ENCODE measurements at places on chromosomes 3 and 15.
A peak's percentile ranks its signal among the peaks of the same experiment; 100 is the strongest.

- H3K27me3 ChIP-seq, result no peaks in the 10 kb centered on the region
- peaks cover 40% of the 10 kb centered on the region for H3K4me1 ChIP-seq
- peaks cover 7% of the 10 kb centered on the region for H3K36me3 ChIP-seq
Observed at GRCh38 chr15:52680761-52681160, 1.6 kb upstream of the ATOSA start.

DNA sequence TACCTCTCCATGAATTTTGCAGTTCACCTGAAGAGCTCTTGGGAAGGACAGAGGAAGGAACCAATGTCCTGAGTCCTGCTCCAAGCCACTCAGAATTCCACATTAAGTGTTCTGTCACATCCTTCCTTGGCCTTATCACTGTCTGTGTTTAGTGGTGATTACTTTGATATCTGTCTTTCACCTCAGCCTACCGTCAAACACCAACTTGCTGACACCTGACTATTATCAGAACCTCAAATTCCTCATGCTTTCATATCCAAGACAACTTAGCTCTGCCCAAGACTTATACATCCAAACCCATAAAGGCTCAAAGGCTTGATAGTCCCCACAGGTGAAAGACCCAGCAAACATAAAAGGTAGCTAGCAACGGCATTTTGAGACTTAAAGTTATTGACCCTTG, 280.0 kb downstream of the MEX3B start:
- H3K4me1 ChIP-seq, result no peaks in the 10 kb centered on the region
- H3K4me3 ChIP-seq, result no peak overlapping the region
- H3K27ac ChIP-seq, result no peak overlapping the region
- no peaks in the 10 kb centered on the region for H3K36me3 ChIP-seq
- DNase-seq, result no peak
- no peaks in the 10 kb centered on the region for H3K27me3 ChIP-seq

GRCh38 chr3:28018925-28019718, 222.3 kb upstream of the CMC1 start:
- H3K36me3 ChIP-seq, result no peaks in the 10 kb centered on the region
- no peak overlapping the region for H3K4me3 ChIP-seq
- no peaks in the 10 kb centered on the region for H3K27me3 ChIP-seq

DNA sequence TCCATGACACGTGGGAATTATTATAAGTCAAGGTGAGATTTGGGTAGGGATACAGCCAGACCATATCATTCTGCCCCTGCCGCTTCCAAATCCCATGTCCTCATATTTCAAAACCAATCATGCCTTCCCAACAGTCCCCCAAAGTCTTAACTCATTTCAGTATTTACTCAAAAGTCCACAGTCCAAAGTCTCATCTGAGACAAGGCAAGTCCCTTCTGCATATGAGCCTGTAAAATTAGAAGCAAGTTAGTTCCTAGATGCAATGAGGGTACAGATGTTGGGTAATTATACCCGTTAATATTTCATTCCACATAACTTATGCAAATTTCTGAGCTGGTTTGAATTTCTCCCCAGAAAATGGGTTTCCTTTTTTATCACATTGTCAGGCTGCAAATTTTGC, 47.7 kb downstream of the RNF111 start:
- H3K27me3 ChIP-seq, result no peaks in the 10 kb centered on the region
- H3K36me3 ChIP-seq, result peaks cover 68% of the 10 kb centered on the region
- no peak for DNase-seq
- H3K4me1 ChIP-seq, result no peaks in the 10 kb centered on the region
- H3K27ac ChIP-seq, result no peak overlapping the region
- H3K4me3 ChIP-seq, result no peak overlapping the region

GRCh38 chr15:70488002-70488605, 275.3 kb downstream of the UACA start:
- no peaks in the 10 kb centered on the region for H3K36me3 ChIP-seq
- H3K4me3 ChIP-seq, result no peak overlapping the region
- H3K4me1 ChIP-seq, result peaks cover 7% of the 10 kb centered on the region
- H3K27me3 ChIP-seq, result no peaks in the 10 kb centered on the region

GRCh38 chr3:76754247-76754646, 285.7 kb upstream of the ROBO2 start:
- H3K4me3 ChIP-seq, result no peak overlapping the region
- H3K27me3 ChIP-seq, result no peaks in the 10 kb centered on the region
- H3K27ac ChIP-seq, result no peak overlapping the region
- DNase-seq, result no peak
- no peaks in the 10 kb centered on the region for H3K4me1 ChIP-seq

- H3K4me1 ChIP-seq, result no peaks in the 10 kb centered on the region
- H3K4me3 ChIP-seq, result no peak overlapping the region
- no peak overlapping the region for H3K27ac ChIP-seq
- no peak for DNase-seq
- H3K27me3 ChIP-seq, result no peaks in the 10 kb centered on the region
- peaks cover 60% of the 10 kb centered on the region for H3K36me3 ChIP-seq
Observed at GRCh38 chr3:42638339-42638842, 15.1 kb upstream of the ZBTB47 start.

- H3K27ac ChIP-seq, result no peak overlapping the region
- no peaks in the 10 kb centered on the region for H3K4me1 ChIP-seq
- no peak overlapping the region for H3K4me3 ChIP-seq
- DNase-seq, result no peak
Observed at GRCh38 chr3:146732325-146732724, 127.2 kb upstream of the PLSCR5 start.

GRCh38 chr3:123285066-123285465, 83.3 kb downstream of the SEC22A start:
- H3K27me3 ChIP-seq, result no peaks in the 10 kb centered on the region
- no peak overlapping the region for H3K27ac ChIP-seq
- H3K4me1 ChIP-seq, result no peaks in the 10 kb centered on the region
- DNase-seq, result no peak

- no peak for DNase-seq
- H3K4me1 ChIP-seq, result no peaks in the 10 kb centered on the region
- no peak overlapping the region for H3K27ac ChIP-seq
- no peaks in the 10 kb centered on the region for H3K36me3 ChIP-seq
- no peak overlapping the region for H3K4me3 ChIP-seq
- H3K27me3 ChIP-seq, result no peaks in the 10 kb centered on the region
Observed at GRCh38 chr3:14278799-14279625, 100.4 kb downstream of the LSM3 start.

DNA sequence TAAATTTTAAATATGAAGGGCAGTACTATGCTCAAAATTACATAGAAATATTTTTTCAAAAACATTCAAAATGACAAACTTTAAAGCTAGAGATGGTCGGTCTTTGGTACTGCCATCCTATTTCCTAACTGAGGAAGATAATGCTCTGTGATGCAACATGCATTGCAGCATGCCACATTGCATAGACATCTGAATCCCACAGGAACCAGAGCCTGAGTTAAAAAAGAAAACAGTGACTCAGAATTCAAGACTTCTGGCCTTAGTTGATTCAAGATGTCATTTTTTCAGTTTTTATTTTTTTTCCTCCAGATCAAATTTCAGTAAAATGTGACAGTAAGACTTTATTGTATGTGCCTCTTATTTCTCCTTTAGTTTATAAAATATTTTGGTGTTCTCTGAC, 33.1 kb downstream of the TP63 start:
- H3K4me3 ChIP-seq, result no peak overlapping the region
- no peak for DNase-seq
- H3K27me3 ChIP-seq, result no peaks in the 10 kb centered on the region
- H3K36me3 ChIP-seq, result no peaks in the 10 kb centered on the region
- H3K27ac ChIP-seq, result no peak overlapping the region

DNA sequence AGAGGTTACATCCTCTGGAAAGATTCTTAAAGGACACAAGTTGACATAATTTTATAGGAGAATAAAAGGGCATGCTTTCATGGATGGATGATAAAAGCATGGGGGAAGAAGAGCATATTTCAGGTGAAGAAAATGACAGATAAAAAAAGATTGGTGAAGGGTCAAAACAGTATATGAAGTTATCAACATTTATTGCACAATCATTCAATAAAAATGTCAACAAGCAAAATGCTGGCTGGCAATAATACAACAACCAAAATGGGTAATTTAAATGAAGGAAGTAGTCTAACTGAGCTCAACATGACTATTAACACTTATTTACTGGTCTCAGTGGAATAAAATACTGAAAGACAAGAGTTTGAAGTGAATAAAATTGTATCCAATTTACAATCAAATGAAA, 696.7 kb downstream of the SQOR start:
- no peak for DNase-seq
- no peaks in the 10 kb centered on the region for H3K27me3 ChIP-seq
- H3K36me3 ChIP-seq, result no peaks in the 10 kb centered on the region
- H3K4me3 ChIP-seq, result no peak overlapping the region
- no peak overlapping the region for H3K27ac ChIP-seq
- H3K4me1 ChIP-seq, result no peaks in the 10 kb centered on the region

GRCh38 chr3:161177991-161178390, 43.1 kb upstream of the NMD3 start:
- H3K36me3 ChIP-seq, result no peaks in the 10 kb centered on the region
- no peaks in the 10 kb centered on the region for H3K27me3 ChIP-seq
- no peaks in the 10 kb centered on the region for H3K4me1 ChIP-seq
- no peak overlapping the region for H3K4me3 ChIP-seq
- DNase-seq, result no peak
- H3K27ac ChIP-seq, result no peak overlapping the region

DNA sequence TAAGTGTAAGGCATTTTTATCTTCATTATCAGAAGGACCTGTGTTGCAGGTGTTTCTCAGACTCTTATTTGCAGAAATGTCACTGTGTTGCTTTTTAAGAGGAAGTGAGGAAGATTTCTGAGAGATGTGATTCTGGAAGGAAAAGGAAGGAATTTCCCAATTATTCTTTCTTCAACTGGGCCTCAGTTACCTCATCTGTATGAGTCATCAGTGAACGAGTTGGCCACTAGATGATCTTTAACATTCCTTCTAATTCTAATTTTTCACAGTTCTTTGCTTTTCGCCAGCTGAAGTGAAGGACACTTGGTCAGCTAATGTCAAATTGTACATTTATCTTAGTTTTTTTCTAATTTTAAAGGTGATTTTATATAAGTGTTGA, 28.9 kb downstream of the CLEC3B start:
- no peak overlapping the region for H3K4me3 ChIP-seq
- no peak for DNase-seq
- H3K36me3 ChIP-seq, result no peaks in the 10 kb centered on the region
- no peaks in the 10 kb centered on the region for H3K27me3 ChIP-seq

GRCh38 chr3:133574260-133574881, 885 bp downstream of the CDV3 start:
- H3K27ac ChIP-seq, result peak overlapping the region; percentile 96
- H3K4me1 ChIP-seq, result peaks cover 32% of the 10 kb centered on the region
- DNase-seq, result no peak
- peak overlapping the region; percentile 87 for H3K4me3 ChIP-seq
- no peaks in the 10 kb centered on the region for H3K27me3 ChIP-seq

DNA sequence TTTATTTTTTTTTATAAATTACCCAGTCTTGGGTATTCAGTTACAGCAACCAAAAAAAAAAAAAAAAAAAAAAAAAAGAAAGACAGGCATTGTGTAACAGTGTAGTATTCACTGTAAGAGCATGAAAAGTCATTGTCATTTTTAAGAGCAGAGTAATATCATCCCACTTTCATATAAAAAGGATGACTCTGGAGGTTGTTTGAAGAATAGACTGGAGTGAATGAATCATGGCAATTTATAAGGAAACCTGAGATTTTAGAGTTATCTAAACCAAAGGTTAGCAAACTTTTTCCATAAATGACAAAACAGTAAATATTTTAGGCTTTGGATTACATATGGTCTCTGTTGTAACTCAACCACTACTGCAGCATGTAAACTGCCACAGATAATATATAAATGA, 794.9 kb downstream of the NTRK3 start:
- no peak overlapping the region for H3K4me3 ChIP-seq
- no peaks in the 10 kb centered on the region for H3K4me1 ChIP-seq
- DNase-seq, result no peak
- H3K36me3 ChIP-seq, result no peaks in the 10 kb centered on the region

DNA sequence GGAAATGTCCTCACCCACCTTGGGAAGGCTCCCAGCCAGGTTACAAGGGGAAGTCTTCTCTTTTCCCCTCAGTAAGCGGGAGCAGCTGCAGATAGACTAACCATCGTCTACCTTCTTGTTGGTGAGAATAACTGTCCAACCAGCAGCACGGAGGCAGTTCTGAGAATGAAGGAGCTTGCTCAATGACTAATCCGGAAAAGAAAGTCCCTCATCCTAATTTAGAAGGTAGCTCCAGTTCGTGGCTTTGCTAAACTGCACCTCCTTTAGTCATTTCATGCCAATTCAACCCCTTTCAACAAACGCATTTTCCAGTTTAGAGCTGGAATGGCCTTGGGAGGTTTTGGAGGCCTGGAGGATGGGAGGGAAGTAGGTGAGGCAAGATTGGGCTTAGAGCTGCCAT, 527.4 kb upstream of the PROK2 start:
- no peak for DNase-seq
- no peaks in the 10 kb centered on the region for H3K36me3 ChIP-seq
- no peaks in the 10 kb centered on the region for H3K27me3 ChIP-seq
- no peak overlapping the region for H3K4me3 ChIP-seq
- H3K4me1 ChIP-seq, result peaks cover 27% of the 10 kb centered on the region

GRCh38 chr15:68930268-68931022, at the start of gene SPESP1:
Gene SPESP1, plus strand, starts transcription at chr15:68930525. Its CDS starts 129 bp downstream, at chr15:68930654.
- no peak for DNase-seq
- H3K4me1 ChIP-seq, result no peaks in the 10 kb centered on the region
- peak within 1 kb of the TSS; percentile 42 for H3K4me3 ChIP-seq
- H3K36me3 ChIP-seq, result no peaks in the 10 kb centered on the region
- H3K27ac ChIP-seq, result no peak within 1 kb of the TSS
- H3K27me3 ChIP-seq, result peaks cover 21% of the 10 kb centered on the region

DNA sequence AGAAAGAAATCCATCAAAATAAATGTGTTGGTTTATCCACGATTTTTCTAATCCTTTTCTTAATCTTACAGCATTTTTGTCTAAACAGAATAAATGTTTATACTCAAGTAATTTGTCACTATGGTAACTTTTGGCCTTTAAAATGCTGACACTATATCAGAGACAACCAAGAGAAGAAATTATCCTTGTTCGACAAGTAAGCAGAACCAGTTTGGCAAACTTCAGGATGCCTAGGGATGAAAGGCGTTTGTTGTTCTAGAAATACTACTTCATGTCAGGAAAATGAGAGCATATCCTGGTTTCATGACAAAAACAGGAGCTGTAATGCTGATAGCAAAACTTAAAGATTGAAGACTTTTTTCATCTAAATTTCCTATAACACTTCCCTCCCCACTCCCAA, 308.0 kb upstream of the ATP11B start:
- no peak for DNase-seq
- H3K36me3 ChIP-seq, result no peaks in the 10 kb centered on the region
- H3K27me3 ChIP-seq, result no peaks in the 10 kb centered on the region
- H3K4me3 ChIP-seq, result no peak overlapping the region
- H3K27ac ChIP-seq, result peak overlapping the region; percentile 77
- no peaks in the 10 kb centered on the region for H3K4me1 ChIP-seq

DNA sequence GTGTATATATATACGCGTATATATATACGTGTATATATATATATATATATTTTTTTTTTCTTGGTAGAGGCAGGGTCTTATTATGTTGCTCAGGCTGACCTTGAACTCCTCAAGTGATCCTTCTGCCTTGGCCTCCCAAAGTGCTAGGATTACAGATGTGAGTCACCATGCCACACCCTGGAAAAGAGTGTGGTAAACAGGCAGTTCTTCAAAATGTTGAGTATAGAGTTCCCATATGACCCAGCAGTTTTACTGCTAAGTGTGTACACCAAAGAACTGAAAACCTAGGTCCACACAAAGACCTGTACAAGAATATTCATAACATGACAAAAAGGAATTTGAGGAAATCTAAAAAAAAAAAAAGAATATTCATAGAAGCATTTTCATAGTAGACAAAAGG, 71.8 kb upstream of the GCNT3 start:
- H3K27ac ChIP-seq, result no peak overlapping the region
- no peaks in the 10 kb centered on the region for H3K27me3 ChIP-seq
- no peak for DNase-seq
- no peaks in the 10 kb centered on the region for H3K36me3 ChIP-seq
- no peak overlapping the region for H3K4me3 ChIP-seq

Data from esophagus squamous epithelium (tissue), 5 donors.